Testis (tissue), 5 donors: ENCODE measurements at places on chromosomes 5 and 9. TPM values are rescaled to one million over a fixed set of nuclear protein-coding genes. Genes with fewer than 3 reads are reported as not detected.
A peak's percentile ranks its signal among the peaks of the same experiment; 100 is the strongest.

- H3K36me3 ChIP-seq: no peaks in the 10 kb centered on the region
- H3K27ac ChIP-seq: no peak overlapping the region
- peak; percentile 61 for DNase-seq
- no peaks in the 10 kb centered on the region for H3K4me1 ChIP-seq
- no peak overlapping the region for H3K4me3 ChIP-seq
Measured at GRCh38 chr5:133113331-133114061, 61.7 kb downstream of the HSPA4 start.

DNA sequence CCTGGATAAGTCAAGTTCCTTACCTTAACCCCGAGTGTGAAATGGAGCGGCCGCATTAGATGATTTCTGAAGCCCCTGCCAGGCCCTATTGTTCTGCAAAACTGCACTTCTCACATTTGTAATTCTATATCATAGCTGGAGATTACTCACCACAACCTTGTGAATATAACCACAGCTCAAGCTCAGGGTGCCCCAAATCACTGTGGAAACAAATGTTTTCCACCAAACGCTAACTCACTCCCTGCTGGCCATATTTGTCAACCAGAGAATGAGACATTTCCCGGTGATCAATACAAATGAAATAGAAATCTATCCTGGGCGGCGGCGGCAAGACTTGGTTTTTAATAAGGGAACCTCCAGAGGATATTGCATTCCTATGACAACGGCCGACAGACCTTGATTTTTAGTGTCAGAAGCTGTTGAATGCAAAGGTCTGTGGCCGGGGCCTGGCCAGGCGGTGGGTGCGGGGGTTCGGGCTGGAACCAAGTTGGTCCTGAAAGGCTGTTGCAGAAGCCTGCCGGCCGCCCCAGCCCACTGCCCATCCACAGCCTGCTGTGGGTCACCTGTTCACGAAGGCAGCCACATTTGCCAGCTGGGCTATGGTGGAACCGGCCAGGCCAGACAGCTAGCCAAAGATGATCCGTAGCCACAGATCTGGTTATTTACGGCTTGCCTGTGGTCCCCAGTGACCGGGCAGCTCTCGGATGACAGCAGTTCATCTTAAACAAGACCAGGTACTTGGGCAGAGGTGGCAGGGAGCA is 93.9 kb upstream of the LMX1B start:
- no peaks in the 10 kb centered on the region for H3K27me3 ChIP-seq
- no peaks in the 10 kb centered on the region for H3K4me1 ChIP-seq
- no peaks in the 10 kb centered on the region for H3K36me3 ChIP-seq
- no peak overlapping the region for H3K27ac ChIP-seq
- no peak overlapping the region for H3K4me3 ChIP-seq

DNA sequence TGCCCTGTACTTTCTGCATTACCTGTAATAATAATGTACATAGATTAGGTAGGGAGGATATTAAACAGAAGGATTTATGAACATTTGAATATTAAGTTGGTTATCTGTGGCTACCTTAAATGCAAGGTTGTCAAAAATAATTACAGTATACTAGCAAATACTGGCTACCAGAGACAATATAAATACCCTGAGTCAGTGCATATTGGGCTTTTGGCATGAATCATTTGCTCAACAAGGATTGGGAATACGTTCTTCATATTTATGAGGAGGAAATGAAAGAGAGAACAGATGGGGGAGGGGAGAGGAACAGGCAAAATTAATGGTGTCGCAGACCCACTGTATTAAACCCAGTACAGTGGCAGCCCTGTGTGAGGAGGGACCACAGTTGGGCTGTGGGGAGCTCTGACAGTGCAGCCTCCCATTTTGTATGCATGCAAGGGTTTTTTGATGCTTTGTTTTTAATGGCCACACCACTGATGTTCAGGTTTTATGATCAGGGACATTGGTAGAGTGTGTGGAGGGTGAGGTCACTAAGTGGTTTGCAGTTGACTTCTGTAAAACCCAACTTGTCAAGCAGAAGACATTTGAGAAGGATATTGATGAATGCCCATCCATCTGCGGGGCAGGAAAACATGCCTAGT is 56.9 kb downstream of the MVB12B start:
- no peaks in the 10 kb centered on the region for H3K27me3 ChIP-seq
- DNase-seq: no peak
- no peak overlapping the region for H3K4me3 ChIP-seq
- H3K36me3 ChIP-seq: no peaks in the 10 kb centered on the region
- H3K4me1 ChIP-seq: peaks cover 5% of the 10 kb centered on the region

Gene COL15A1
- total RNA-seq: 55.5 TPM

DNA sequence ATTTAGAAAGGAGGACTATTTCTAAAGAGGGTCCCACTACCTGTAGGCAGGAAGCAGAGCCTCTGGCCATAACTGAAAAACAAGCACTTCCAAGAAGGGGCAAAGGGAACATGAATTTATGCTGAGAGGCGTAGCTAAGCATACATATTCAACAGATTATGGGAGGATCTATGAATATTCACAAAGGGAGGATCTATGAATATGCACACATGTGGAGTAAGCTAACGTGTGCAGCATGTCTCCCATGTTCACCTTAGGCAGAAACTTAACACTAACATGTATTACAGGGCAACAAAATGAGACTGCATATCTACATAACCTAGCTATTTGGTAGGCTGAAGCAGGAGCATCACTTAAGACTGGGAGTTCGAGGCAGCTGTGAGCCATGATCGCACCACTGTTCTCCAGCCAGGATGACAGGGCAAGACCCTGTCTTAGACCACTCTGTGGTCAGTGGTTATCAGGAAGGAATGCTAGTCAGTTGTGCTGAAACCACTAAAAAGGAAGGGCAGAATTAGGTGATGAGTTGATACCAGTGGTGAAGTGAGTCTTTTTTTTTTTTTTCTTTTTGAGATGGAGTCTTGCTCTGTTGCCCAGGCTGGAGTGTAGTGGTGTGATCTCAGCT is 20.8 kb downstream of the FXN start:
- peaks cover 14% of the 10 kb centered on the region for H3K4me1 ChIP-seq
- no peaks in the 10 kb centered on the region for H3K36me3 ChIP-seq
- DNase-seq: no peak
- H3K4me3 ChIP-seq: no peak overlapping the region
- no peaks in the 10 kb centered on the region for H3K27me3 ChIP-seq

Gene LURAP1L
- total RNA-seq: 0.31 TPM

Gene SLC2A8
- 68.6 TPM for total RNA-seq

DNA sequence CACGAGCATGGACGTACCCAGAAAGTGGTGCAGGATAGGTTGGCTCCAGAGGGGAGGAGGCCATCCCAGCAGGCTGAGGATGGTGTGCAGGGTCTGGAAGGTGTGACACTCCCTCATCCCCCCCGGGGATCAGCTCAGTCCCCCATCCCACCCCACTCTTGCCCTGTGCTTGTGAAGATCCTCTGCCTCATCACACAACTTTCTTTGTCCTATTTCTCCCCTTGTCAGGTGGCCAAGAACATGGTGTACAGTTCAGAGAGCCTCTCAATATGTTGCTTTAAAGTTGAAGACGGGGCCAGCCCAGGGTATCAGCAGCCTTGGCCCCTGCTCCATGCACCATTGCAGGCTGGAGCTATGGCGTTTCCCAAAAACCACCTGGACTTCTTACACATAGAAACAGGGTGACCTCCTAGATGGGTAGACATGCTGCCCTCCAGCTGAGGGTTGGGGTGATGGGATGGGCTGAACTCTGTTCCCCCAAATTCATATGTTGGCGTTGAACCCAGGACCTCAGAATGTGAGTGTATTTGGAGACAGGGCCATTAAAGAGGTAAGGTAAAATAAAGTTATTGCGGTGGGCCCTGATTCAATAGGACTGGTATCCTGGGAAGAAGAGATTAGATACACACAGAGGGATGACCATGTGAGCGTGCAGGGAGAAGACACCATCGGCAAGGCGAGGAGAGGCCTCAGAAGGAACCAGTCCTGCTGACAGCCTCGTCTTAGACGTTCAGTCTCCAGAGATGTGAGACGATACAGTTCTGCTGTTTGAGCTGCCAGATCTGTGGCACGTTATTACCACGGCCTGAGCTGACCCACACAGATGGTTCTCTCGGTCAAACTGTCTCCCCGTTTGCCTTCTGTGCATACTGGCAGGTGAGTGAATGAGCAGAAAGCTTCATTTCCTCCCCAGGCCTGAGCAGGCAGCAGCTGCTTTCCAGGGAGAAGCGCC is 272.5 kb downstream of the GADD45G start:
- H3K27me3 ChIP-seq: no peaks in the 10 kb centered on the region
- H3K36me3 ChIP-seq: no peaks in the 10 kb centered on the region
- no peak overlapping the region for H3K4me3 ChIP-seq
- peak overlapping the region; percentile 59 for H3K27ac ChIP-seq

DNA sequence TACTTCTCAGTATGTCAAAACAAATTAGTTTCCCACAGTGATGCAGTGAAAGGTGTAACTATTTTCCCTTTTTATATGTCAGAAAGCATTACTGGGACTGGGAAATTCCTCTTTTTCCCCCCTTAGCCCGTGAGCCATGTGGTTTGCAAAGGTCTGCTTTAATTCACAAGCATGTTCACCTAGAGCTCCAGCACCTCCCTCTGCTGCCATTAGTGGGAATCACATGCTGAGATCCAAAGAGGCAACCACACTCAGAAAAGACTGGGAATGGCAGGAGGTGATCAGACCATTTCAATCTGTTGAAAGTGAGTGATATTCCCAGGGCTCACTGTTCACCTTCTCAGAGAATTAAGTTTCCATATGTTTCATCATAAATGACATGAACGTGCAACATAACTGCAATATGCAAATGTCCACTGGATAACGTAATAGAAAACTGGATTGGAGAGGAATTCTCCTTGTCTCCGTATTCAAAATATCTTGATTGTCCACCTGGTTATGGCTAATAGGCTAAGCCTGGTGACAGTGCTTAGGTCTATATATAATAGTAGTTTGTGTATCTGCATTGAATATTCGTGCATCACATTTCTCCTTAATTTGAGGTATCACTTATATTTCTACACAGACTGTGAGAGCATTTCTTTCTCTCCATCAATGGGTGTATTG is 703.5 kb upstream of the WWC1 start:
- no peak overlapping the region for H3K4me3 ChIP-seq
- H3K36me3 ChIP-seq: no peaks in the 10 kb centered on the region
- no peaks in the 10 kb centered on the region for H3K4me1 ChIP-seq
- DNase-seq: peak; percentile 40

GRCh38 chr5:114174131-114174530 is 187.7 kb upstream of the KCNN2 start:
- H3K36me3 ChIP-seq: no peaks in the 10 kb centered on the region
- H3K27ac ChIP-seq: no peak overlapping the region
- no peaks in the 10 kb centered on the region for H3K27me3 ChIP-seq
- no peak overlapping the region for H3K4me3 ChIP-seq

GRCh38 chr5:138148811-138149210 is 9.6 kb upstream of the NME5 start:
- no peak overlapping the region for H3K27ac ChIP-seq
- no peaks in the 10 kb centered on the region for H3K36me3 ChIP-seq
- no peaks in the 10 kb centered on the region for H3K4me1 ChIP-seq
- H3K4me3 ChIP-seq: no peak overlapping the region
- no peak for DNase-seq

Gene SPARC
- 2,585 TPM for total RNA-seq

- H3K36me3 ChIP-seq: no peaks in the 10 kb centered on the region
- no peaks in the 10 kb centered on the region for H3K27me3 ChIP-seq
- DNase-seq: no peak
- H3K4me3 ChIP-seq: no peak overlapping the region
- H3K4me1 ChIP-seq: no peaks in the 10 kb centered on the region
Measured at GRCh38 chr5:97094579-97095317, 47.7 kb downstream of the LIX1 start.

- no peaks in the 10 kb centered on the region for H3K27me3 ChIP-seq
- peaks cover 8% of the 10 kb centered on the region for H3K4me1 ChIP-seq
- H3K4me3 ChIP-seq: no peak overlapping the region
- no peak for DNase-seq
- no peak overlapping the region for H3K27ac ChIP-seq
Measured at GRCh38 chr9:341634-342421, 127.2 kb downstream of the DOCK8 start.

Gene CRB2
- total RNA-seq: 0.68 TPM

Gene IPO11
- 67.3 TPM for total RNA-seq

GRCh38 chr9:69428017-69428785 is 103.2 kb downstream of the ENTREP1 start:
- H3K27ac ChIP-seq: no peak overlapping the region
- H3K27me3 ChIP-seq: no peaks in the 10 kb centered on the region
- H3K4me3 ChIP-seq: no peak overlapping the region
- no peaks in the 10 kb centered on the region for H3K36me3 ChIP-seq

DNA sequence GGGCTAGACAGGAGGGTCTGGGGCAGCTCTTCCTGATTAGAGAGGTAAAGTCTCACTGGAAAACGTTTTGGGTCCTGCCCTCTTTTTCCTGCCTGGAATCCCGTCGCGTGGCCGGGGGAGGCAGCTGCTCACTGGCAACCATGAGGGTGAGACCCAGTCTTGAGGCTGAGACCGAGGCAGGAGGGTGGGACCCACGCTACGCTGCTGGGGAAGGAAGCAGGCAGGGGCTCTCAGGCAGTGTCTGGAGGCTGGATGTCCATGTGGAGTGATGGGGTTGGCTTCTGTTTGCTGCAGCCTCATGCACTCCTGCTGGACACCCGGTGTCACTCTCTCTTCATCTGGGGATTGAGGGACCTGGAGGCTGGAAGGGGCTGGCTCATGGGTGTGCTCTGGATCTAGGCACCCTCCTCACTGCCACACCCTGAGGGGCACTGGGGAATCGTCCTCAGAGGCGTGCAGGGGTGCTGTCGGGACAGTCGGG is 11.3 kb upstream of the SLC2A6 start:
- H3K4me1 ChIP-seq: peaks cover 40% of the 10 kb centered on the region
- H3K36me3 ChIP-seq: no peaks in the 10 kb centered on the region
- no peak overlapping the region for H3K4me3 ChIP-seq
- no peak for DNase-seq
- H3K27ac ChIP-seq: no peak overlapping the region

GRCh38 chr5:170552621-170553115 is 48.8 kb downstream of the KCNIP1 start:
- H3K27me3 ChIP-seq: no peaks in the 10 kb centered on the region
- H3K4me1 ChIP-seq: peaks cover 8% of the 10 kb centered on the region
- DNase-seq: peak; percentile 91

GRCh38 chr5:159444441-159445082 is 114.3 kb upstream of the IL12B start:
- H3K27ac ChIP-seq: no peak overlapping the region
- no peak overlapping the region for H3K4me3 ChIP-seq
- H3K27me3 ChIP-seq: no peaks in the 10 kb centered on the region
- DNase-seq: no peak
- H3K36me3 ChIP-seq: no peaks in the 10 kb centered on the region

Gene TAF11L5
- total RNA-seq: not detected

GRCh38 chr5:140220032-140220697 is 45.2 kb downstream of the CYSTM1 start:
- H3K4me3 ChIP-seq: no peak overlapping the region
- H3K36me3 ChIP-seq: no peaks in the 10 kb centered on the region
- H3K4me1 ChIP-seq: no peaks in the 10 kb centered on the region
- H3K27ac ChIP-seq: no peak overlapping the region
- DNase-seq: no peak
